ENCODE measurements at places on chromosomes 5 and 9.
A peak's percentile ranks its signal among the peaks of the same experiment; 100 is the strongest.

DNA sequence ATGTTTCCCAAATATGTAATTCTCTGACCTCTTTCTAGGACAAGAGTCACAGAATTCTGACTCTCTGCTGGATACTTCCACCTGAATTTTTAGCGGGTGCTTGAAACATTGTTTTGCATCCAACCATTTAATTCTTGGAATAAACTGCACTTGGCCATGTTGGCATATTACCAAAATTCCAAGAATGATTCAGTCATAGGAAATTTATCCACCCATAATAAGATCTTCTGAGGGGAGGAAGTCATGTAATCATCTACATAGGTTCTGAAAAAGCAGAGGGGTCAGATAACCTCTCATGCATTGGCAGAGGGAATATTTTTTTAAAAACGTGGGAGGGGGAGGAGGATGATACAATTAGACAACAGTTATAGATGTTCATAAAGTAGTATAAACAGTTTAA, 156.9 kb downstream of the PAM start:
- no peak for DNase-seq

GRCh38 chr5:5726401-5726800, 303.9 kb downstream of the ICE1 start:
- DNase-seq: no peak

GRCh38 chr9:36136272-36136893, at the start of gene GLIPR2:
GLIPR2 (plus strand) TSS chr9:36136733; CDS start chr9:36136779, 46 bp downstream.
- DNase-seq: peak; percentile 84

- DNase-seq: no peak
These were observed 170.0 kb downstream of the SEC61B start for GRCh38 chr9:99391937-99392594.

GRCh38 chr9:25513509-25514033, 164.7 kb downstream of the TUSC1 start:
- no peak for DNase-seq

- no peak for DNase-seq
These were observed 16.6 kb downstream of the HK3 start for GRCh38 chr5:176882567-176882903.

DNA sequence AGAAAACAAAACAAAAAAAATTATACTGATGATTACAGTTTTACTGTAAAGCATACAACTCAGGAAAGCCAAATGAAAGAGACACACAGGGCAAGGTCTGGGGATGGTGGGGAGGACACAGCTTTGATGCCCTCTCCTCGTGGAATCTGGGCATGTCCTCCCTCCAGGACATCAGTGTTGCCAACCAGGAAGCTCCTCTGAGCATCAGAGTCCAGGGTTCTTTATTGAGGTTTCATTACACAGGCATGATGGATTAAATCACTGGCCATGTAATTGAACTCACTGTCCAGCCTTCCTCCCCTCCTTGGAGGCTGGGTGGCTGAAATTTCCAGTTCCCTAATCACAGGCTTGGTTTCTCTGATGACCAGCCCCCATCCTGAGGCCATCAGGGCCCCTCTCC, 89.6 kb upstream of the MIER3 start:
- DNase-seq: no peak

DNA sequence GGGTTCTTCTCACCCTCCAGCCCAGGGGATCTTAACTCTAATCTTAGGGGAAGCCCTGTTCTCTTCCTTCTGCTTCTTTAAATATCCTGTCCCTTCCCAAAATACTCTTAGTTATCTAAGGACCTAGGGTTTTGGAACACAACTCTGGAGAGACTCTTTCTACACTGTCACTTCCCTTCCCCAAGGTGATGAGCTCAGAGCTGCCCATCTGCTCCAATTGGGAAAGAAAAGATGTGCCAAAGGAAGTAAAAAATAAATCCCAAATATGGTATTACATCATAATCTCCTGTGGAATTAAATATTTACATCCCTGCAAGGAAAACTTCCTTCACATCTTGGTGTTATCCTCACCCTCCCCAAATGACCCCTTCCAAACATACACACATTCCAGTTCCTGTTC, 291.2 kb downstream of the EPB41L4A start:
- no peak for DNase-seq
